ENCODE measurements at places on chromosomes 2 and 18.

- no peak for DNase-seq
Measured at GRCh38 chr2:221330436-221330835, 241.7 kb downstream of the EPHA4 start.

DNA sequence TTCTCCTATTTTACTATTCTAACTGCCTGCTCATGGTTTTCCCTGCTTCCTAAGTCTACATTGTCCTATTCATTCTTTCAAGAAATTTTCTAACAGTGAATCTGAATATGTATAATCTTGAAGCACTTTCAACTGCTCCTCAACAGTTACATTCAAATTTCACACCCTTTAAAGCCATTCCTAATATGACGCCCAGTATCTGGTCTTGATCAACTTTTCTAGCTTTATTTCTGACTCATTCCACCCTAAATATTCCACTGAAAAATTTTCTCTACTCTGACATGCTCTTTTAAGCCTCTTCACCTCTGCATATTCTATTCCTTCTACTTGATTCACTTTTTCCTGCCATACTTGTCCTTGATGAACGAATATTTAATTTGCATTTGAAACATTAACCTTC is 1893.9 kb upstream of the PIK3C3 start:
- no peak for DNase-seq

DNA sequence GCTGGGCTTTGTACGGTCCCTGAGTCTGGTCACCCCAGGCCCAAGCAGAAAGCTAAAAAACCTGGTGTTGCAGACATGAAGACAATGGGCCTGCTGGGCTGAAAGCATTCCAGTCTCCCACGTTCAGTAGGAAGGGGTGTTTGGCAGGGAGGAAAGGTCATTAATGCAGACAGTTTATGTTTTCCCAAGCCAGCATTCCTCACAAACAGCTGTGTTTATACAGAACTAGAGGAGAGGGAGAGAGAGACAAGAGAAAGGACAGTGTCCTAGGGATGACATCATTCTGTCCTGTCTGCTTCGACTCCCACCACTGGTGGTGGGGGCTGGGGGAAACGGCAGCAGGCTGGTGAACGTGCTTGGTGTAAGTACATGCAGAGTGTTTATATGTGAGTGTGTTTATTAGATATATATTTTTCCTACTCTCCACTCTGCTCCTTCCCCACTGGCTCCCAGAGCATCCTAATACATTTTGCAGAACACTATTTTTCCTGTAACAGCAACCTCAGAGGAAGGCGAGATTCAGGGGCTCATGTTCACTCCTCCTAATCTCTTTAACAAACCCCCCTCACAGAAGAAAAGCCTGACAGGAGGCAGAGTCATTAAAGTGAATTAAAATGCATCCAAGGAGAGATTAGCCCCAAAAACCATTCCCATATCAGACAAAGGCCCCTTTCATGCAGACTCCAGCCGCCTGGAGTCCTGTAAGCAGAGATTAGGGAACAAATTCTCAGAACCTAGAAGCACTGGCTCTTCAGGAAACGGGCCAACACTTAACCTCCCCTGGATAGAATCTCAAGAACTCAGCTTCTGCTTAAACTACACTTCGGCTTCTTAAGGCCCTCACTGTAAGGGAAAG is 380.4 kb downstream of the TNS1 start:
- peak; percentile 90 for DNase-seq

DNA sequence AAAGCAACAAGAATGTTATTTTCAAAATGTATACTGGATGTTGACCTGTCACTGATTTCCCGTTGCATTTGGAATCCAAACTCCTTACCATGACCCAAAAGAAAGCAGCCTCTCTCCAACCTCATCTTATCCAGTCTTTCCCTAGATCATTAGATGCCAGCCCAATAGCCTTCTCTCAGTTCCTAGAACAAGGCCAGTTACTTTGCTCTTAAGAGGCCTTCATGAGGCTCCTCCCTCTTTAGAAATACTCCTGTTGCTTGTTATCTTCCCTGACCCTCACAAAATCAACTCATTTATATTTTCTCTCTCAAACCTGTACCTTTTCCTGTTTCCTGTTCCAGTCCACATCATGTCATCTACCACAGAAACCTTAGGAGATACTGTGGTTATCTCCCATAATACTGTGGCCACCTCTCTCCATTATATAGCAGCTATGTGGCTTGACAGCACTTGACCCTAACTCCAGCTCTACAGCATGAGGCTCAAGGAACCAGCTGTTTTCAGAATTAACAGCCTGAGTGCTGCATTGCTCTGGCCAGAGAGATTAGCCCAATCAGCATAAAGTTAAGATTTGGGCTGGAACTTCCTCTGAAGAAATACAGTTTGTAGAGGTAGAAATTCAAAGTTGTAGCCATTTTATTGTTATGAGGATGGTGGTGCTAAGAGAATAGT is 22.8 kb downstream of the SRBD1 start:
- peak; percentile 6 for DNase-seq

- DNase-seq = no peak
Measured at GRCh38 chr2:41847744-41848441, 199.9 kb upstream of the PKDCC start.

DNA sequence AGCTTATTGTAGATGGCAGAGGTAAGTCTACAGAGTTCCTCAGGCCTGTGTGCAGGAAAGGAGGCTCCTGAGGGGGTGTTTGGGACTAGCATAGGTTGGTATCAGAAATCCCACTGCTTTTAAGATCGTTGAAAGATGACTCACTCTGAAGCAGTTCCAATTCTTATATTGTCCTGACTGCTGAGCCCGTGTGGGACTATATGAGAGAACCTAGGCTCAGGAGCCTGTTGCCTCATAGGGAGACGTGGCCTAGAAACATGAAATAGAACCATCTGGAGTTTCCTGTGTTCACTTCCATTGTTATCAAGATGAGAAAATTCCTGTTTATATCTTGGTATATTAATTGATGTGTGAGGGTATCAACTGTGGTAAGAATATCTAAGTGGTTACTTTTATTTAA is 5.7 kb downstream of the CCT7 start:
- DNase-seq = no peak

DNA sequence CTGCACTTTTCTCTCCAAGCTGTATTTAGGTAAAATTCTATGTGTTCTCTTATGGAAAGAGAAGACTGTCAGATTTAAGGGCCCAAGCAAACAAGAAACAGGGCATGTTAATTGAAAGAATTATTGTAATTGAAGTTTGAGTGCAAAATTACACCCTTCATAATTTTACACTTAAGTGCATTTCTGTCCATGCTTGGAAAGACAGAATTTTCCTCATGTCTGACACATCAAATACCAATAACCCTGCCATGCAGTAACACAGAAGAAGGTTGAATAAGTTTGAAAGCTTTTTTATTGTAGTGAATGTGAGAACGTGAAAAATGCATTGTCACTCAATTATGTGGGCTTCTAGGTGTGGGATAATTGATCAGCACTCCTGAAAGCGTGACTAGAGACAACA is 52.9 kb upstream of the PARD3B start:
- no peak for DNase-seq

GRCh38 chr2:55051026-55051866 is 995 bp upstream of the RTN4 start:
- DNase-seq = peak; percentile 84

- DNase-seq = no peak
Measured at GRCh38 chr2:168612719-168613118, 156.6 kb downstream of the CERS6 start.

DNA sequence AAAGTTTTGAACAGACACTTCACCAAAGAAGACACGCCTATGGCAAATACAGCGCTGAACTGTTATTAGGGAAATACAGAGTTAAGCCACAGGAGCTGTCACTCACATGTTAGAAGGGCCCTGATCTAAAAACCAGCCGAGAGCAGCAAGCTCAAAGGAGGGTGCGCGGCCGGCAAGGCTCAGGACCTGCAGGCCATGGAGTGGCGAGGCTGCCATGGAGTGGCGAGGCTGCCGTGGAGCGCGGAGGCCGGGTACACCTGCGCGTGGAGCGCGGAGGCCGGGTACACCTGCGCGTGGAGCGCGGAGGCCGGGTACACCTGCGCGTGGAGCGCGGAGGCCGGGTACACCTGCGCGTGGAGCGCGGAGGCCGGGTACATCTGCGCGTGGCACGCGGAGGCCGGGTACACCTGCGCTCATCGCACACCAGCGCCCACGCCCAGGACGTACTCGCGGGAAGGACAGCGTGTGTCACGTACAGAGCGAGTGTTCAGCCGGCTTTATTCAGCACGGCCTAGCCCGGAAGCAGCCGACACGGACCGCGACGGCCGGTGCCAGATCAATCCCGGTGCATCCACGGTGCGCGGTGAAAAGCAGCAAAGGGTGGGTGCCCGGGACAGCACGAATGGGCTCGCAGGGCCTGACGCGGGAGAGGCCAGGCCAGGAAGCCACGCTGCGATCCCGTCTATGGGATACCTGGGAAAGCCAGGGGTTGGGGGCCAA is 68.8 kb downstream of the SLC66A2 start:
- no peak for DNase-seq

DNA sequence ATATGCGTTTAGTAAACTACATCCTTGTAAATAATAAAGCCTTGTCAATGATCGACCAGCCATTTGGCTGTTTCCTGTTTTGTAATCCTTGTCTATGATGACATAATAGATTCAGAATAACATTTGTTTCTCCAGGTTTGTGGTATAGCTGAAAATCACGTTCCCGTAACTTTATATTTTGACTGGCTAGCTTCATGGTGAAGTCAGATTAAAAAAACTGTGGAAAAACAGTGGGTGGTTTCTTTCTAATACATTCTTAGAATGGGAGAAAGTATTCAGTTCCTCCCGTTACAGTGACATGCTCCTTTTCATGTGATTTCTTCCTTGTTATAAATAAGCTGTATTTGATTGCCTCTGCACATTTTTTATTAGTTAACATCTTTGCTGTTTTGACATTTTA is 366.9 kb downstream of the NYAP2 start:
- peak; percentile 16 for DNase-seq

GRCh38 chr2:18829976-18830375 is 240.6 kb upstream of the NT5C1B start:
- DNase-seq = no peak

DNA sequence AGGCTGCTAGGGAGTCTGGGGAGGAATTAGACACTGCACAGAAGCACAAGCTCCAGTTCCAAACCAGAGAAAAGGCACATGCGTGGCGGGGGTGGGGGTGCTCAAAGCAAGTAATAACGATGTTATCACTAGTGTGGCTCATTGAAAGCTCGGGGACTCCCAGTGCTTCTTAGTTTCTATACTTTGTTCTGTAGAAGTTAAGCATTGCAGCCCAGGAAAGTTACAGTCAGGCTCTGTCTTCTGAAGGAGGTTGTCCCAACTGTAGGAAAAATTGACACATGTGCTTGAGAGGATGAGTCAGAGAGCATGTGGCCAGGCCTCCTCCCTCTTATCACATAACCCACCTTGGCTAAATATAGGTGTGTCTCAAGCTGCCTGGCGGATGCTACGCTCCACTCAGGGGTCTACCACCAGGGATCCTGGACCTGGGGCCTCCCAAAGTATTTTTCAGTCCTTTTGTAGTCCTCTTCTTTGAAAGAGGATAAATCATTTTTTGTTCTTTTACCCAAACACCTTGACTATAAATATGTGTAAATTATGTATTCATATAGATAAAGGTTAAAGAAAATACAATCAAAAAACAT is 3.8 kb downstream of the GALNT5 start:
- DNase-seq = no peak

GRCh38 chr18:45962866-45963265 is 4.3 kb downstream of the EPG5 start:
- DNase-seq = no peak

GRCh38 chr2:719734-720133 is 42.5 kb upstream of the TMEM18 start:
- DNase-seq = no peak

DNA sequence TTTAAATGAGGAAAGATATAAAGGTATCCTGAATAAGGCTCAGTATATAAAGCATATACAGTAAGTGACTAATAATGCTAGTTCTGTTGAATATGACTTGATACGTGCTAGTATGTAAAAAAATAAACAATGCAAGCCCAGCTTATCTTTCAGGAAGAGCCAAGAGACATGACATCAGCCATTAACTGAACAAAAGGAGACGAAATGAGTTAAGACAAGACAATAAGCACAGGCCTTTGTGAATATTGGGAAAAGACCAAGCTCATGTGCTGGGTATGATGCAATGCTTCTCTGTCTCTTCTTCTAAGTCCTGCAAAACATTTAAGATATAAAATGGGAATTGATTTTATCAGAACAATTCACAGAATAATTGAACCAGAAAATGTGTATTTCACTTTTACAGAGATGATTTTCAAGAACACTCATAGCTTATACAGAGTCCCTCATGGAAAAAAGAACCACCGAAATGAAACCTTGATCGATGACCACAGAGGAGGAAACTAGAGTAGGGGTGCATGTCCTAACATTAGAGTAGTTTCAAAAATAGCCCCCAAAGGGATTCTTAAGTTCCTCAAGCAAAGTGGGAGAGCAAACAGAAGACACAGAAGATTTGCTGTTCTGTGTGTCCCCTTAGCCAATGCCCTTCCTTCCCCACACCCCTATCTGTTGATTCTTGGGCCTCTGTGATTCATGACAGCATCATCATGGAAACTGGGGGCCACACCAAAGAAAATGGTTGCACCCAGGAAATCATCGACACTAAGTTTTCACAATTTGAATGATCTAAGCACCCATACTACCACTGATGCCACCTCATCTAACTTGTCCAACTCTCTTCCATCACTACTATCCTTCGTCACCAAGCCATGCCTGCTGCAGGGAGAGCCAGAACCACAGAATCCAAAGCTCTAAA is 68.0 kb upstream of the CRIM1 start:
- DNase-seq = peak; percentile 57

GRCh38 chr2:102112692-102113665 is 29.6 kb upstream of the IL1R1 start:
- no peak for DNase-seq

DNA sequence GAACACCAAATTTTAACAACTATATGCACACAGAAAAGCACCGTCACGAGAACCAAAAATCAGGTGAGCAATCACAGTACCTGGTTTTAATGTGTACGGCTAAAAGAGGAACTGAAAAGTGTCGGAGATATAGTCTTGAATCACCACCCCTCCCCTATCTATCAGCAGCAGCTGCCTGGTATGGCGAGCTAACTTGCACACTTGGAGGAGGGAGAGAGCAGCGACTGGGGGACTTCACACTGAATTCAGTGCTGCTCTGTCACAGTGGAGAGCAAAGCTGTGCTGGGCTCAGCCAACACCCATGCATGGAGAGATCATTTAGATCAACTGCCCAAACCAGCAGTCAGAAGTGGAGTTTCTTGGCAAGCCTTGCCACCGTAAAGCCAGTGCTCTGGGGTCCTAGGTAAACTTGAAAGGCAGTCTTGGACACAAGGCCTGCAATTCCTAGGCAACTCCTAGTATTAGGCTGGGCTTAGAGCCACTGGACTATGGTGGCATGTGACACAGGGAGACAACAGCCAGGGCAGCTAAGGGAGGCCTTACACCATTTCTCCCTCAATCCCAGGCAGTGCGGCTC is 89.2 kb upstream of the CD226 start:
- no peak for DNase-seq

GRCh38 chr18:4352746-4353551 is 102.2 kb downstream of the DLGAP1 start:
- peak; percentile 29 for DNase-seq

DNA sequence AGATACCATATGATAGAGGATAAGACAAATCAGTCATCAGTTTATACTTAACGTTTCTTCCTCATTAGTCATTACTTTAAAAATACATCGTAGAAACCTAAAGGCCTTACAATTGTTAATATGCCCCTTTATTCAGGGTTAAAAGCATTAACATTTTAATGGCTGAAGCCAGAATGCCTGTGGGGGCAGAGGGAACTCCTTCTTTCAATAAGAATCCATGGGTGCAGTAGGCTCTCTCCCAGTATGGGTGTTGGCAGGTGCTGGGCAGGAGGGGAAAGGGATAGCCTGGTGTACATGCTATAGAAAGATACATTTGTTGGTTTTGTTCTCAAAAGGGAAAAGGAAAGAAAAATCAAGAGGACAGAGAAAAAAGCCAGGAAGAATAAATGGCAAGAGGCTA is 1035.7 kb upstream of the POU3F3 start:
- DNase-seq = no peak
